ENCODE measurements at places on chromosomes 11 and 22.

DNA sequence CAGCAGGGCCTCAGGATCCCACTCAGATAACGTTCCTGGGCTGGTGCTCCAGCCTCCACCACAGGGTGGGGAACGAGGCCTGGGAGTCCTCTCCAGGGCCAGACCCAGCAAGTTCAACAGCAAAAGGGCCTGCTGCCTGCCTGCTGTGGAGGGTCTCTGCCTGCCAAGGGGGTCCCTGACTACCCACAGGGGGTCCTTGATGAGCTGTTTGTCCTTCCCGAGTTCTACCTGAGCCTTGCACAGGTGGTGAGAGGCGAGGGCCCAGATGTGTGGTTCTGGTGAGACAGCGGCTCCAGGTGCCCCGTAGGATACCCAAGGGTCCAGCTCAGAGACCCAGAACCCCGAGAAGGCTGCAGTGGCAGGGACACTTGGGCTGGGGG is 4.4 kb downstream of the DUSP8 start:
- DNase-seq: no peak

GRCh38 chr11:1751531-1751921 is 1.1 kb upstream of the IFITM10 start:
- no peak for DNase-seq

GRCh38 chr22:24834845-24835570 is 29.0 kb downstream of the SGSM1 start:
- no peak for DNase-seq

- DNase-seq: no peak
These were observed 16.3 kb upstream of the CLMP start for GRCh38 chr11:123211149-123211852.

GRCh38 chr11:1335264-1335810 is 25.9 kb upstream of the TOLLIP start:
- no peak for DNase-seq

DNA sequence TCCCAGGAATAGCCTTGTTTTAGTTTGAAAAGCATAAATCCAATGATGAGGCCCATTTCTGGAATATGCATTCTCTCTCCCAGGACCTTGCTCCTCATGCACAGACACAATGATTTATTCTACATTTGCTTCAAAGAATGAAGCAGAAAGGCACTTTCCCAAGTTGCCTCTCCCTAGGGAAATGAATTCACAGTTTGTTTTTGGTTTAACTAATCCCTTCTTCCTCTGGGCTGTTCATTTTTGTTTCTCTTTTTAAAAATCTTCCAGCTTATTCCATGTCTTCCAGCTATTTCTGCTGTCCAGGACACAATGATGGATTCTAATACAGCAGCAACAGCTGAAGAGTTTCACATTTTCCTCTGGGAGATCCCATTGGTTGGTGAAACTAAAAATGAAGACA is 1529.2 kb upstream of the TENM4 start:
- DNase-seq: no peak
